GM23248 (cell line): ENCODE measurements at places on chromosomes 16 and 17.
A peak's percentile ranks its signal among the peaks of the same experiment; 100 is the strongest.

DNA sequence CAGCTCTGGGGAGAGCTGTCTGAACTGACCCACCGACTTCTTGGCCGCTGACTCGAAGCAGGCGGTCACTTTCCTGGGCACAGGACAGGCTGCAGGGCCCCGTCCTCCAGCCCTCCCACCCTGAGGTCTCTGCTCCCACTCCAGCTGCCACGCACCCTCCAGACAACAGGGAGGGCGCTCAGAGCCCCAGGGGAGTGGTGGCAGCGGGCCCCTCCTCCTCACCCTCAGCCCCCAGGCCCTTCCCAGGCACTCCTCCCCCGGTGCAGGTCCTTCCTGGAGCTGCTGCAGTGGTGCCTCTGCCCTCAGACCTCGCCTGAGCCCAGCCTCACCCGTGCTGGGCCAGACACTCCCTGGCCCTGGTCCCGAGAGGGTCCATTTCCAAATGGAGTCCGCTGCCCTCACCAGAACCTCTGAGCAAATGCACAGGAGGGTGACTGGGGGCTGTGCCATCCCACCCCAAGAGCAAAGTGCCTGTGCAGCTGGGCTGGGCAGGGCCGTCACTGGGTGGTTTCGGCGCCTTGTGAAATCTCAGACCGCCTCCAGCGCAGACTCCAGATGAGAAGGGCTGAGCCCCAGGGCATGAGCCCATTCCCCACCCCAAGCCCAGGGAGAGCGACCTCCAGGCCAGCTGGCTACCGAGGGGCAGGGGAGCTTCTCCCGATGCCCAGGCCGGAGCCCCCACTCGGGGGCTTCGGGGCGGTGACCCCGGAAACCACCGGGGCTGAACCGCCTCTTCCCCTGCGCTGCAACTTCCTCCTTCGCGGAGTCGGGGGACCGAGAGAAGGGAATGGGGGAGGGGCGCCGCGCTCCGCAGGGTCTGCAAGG is 717 bp downstream of the CYBA start:
- peak; percentile 67 for DNase-seq

DNA sequence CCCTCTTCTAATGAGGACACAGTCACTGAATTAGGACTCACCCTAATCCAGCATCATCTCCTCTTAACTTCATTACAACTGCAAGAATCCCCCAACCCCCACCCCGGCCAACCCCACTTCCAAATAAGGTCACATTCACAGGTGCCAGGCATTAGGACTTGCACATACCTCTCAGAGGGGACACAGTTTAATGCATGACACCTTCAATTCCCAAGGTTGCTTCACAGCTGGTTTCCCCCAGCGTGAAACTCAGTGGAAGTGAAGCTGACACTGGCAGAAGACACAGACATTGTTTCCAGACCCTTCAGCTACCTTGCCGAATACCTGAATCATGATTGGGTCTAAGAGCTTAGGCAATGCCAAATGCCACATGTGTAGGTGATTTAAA is 217.0 kb upstream of the DYNLRB2 start:
- no peak for DNase-seq

DNA sequence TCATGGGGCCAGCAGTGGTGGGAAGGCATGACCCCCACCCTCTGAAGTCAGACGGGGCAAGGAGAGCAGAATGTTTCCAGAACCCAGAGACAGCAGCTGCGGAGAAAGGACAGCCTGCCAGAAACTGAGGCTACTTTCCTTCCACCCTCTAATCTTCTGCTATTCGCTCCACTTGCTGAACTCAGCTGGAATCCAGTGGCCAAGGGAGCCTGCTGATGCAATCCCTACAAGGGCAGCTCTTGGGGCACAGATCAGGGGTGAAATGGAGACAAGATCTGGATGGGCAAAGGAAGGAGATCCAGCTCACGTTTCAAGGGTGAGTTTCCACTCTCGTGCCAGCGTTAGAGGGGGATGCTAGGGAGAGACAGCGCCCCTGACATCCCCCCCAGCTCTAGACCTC is 479.1 kb downstream of the SLC39A11 start:
- peak; percentile 53 for DNase-seq

GRCh38 chr16:67919622-67920221 is 11.9 kb downstream of the CTRL start:
- DNase-seq: peak; percentile 52

GRCh38 chr17:46774108-46774737 is 44.3 kb downstream of the WNT3 start:
- DNase-seq: peak; percentile 29

- no peak for DNase-seq
These were observed 12.1 kb upstream of the HP start for GRCh38 chr16:72042157-72042660.

GRCh38 chr16:19595043-19595767 is 39.7 kb downstream of the VPS35L start:
- peak; percentile 91 for DNase-seq

DNA sequence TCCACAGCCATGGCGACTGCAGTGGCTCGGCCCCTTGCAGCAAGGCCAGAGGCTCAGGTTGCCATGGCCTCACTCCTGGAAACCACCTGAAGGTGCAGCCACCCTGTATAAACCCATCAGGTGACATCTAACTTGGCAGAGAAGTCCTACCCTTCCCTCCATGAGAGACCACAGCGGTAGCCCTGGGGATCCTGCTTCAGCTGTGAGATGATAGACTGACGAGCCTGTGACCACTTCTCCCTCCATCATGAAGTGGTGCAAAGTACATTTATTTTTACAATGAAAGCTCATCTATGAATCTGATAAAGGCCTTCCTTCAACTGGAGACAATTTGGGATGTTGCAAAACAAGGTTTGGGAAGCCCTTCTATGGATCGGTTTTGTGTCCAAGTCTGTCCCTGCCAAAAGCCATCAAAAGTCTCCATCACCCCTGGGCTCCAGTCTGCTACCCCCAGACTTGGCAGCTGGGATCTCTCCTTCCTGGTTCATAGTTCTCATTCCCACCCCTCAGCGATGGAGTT is 1.8 kb downstream of the ZACN start:
- DNase-seq: no peak

- DNase-seq: peak; percentile 77
These were observed 46.3 kb downstream of the CCDC42 start for GRCh38 chr17:8698162-8698971.

DNA sequence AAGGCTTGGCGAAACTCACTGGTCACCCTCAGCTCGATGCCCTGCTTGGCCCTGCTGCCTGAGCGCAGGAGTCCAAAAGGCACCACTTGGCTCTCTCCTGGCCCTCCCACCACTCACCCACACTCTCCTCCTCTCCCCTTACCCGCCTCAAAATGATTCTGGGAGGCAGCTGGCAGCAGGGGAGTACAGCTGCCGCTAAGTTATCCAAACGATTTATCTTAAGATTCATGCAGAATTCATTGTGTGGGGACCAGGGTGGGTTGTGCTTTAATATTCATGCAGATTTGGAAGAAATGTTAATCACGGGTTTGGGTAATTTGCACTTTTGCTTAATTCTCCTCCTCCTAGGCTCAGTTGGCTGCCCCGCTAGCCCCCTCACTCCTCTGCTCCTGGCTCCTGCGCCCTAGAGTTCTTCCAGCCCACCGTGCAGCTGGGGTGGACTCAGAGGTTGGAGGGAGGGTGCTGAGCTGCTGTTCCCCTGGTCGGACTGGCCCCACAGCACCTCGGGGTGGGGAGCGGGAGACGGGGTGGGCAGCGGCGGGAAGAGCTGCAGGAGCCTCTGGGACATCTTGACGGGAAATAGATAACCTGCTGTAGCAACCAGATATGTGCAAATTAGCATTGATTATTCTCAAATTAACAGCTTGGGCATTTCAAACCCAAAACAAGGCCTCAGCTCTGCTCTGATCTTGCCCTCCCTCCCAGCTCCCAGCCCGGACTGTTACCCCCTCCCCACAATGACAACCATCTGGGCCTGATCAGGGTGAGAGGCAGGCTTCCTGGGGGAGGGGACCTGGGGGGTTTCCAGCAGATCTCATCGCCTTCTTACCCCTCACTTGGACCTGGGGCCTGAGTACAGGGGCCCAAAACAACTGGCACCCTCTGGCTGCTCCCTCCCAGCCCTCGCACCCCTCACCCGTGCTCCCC is 122.6 kb upstream of the RPL38 start:
- no peak for DNase-seq
